Prostate gland (tissue), 2 donors: ENCODE measurements at places on chromosomes 11 and 22. TPM values are rescaled to one million over a fixed set of nuclear protein-coding genes. Genes with fewer than 3 reads are reported as not detected.

The TUBA8 gene
- 2.9 TPM for total RNA-seq

DNA sequence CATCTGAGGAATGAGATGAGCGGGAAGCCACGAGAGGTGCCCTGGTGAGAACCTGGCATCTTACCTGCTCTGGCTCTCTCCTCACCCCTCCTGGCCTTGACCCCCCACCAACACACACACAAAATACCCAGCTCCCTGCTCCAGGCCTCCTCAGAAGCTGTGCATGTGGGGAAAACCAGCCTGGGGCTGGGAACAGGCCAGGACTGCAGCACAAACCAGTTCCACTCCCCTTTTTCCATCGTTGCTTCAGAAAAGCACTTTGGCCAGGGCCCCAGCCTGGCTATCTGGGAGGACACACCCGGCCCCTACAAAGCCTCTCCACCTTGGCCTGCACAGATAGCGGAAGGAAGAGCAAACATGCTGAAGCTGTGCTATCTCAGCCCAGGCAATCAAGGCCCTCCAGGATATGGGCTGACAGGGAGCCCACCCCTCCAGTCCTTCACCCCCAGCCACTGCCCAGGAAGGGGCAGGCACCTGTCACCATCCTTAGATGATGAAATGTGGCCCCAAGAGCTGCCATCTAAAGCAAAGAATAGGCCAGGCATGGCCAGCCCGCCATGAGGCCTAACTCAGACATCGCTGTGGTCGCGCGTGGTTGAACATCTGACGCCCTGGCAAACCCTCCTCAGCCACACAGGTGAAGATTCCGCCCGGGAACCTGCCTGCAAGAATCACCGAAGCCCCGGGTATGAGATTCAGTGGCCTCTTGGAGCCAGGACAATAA is 35.4 kb downstream of the PISD start:
- no peak overlapping the region for H3K4me3 ChIP-seq
- no peaks in the 10 kb centered on the region for H3K27me3 ChIP-seq
- DNase-seq = no peak
- H3K27ac ChIP-seq = no peak overlapping the region
- H3K36me3 ChIP-seq = no peaks in the 10 kb centered on the region

GRCh38 chr22:27895600-27895999 is 23.5 kb downstream of the PITPNB start:
- no peaks in the 10 kb centered on the region for H3K27me3 ChIP-seq
- no peak overlapping the region for H3K4me3 ChIP-seq
- no peak for DNase-seq
- H3K27ac ChIP-seq = no peak overlapping the region
- no peaks in the 10 kb centered on the region for H3K4me1 ChIP-seq

The CATSPER1 gene
- not detected for total RNA-seq

- no peaks in the 10 kb centered on the region for H3K36me3 ChIP-seq
- no peaks in the 10 kb centered on the region for H3K27me3 ChIP-seq
- no peak overlapping the region for H3K27ac ChIP-seq
- H3K4me3 ChIP-seq = no peak overlapping the region
These were observed 30.0 kb downstream of the MOV10L1 start for GRCh38 chr22:50119768-50120251.

The SLC22A8 gene
- 0.11 TPM for total RNA-seq

The RBMXL2 gene
- total RNA-seq = 12.0 TPM

- no peaks in the 10 kb centered on the region for H3K4me1 ChIP-seq
- DNase-seq = no peak
- H3K36me3 ChIP-seq = no peaks in the 10 kb centered on the region
These were observed 33.8 kb downstream of the TP53I11 start for GRCh38 chr11:44916801-44917385.

DNA sequence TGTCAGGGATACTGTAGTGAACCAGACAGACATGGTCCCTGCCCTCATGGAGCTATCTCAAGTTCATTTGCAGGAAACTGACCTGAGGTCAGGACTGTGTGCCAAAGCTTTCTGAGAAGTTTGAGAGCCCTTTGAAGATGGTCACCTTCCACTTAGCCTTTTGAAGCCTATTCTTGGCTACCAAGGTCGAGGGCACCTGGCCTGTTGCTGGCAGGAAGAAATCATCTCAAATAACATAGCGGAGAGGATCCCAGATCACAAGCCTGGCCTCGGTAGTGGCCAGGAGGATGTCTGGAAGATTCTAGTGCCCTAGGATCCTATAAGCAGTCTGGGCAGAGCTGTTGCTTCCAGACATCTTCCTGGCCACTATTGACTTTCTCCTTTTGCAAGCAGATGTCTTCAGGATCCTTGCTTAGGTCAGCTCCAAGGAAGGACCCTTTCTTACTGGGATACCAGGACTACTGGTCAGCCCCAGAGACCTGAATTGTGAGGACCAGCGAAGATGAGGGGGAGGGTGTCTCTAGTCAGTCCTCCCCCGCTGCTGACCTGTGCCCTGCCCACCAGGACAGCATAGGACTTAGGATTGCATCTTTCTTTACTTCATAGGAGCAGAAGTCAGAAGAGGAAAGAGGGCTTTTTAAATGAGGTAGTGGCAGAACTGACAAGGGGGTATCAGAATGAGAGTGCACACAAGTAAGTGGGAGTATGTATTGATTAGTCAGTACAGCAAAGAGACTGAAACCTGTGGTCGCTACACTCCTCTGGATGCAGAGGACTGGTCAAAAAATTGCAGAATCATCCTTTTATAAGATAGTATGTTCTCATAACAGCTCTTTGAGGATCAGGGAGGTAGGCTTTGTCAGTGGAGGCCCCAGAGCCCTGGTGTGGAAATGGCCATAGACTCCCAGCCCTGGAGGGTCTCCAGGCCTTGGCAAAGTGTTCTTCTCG is 94.8 kb downstream of the TEAD1 start:
- no peaks in the 10 kb centered on the region for H3K27me3 ChIP-seq
- no peaks in the 10 kb centered on the region for H3K4me1 ChIP-seq
- no peaks in the 10 kb centered on the region for H3K36me3 ChIP-seq
- H3K4me3 ChIP-seq = no peak overlapping the region
- H3K27ac ChIP-seq = no peak overlapping the region

- no peak overlapping the region for H3K4me3 ChIP-seq
- H3K4me1 ChIP-seq = no peaks in the 10 kb centered on the region
- DNase-seq = no peak
- H3K36me3 ChIP-seq = no peaks in the 10 kb centered on the region
- H3K27me3 ChIP-seq = peaks cover 3% of the 10 kb centered on the region
- no peak overlapping the region for H3K27ac ChIP-seq
These were observed 11.2 kb upstream of the OAF start for GRCh38 chr11:120199613-120200012.

The OR52K2 gene
- total RNA-seq = not detected

The PTH gene
- total RNA-seq = not detected

DNA sequence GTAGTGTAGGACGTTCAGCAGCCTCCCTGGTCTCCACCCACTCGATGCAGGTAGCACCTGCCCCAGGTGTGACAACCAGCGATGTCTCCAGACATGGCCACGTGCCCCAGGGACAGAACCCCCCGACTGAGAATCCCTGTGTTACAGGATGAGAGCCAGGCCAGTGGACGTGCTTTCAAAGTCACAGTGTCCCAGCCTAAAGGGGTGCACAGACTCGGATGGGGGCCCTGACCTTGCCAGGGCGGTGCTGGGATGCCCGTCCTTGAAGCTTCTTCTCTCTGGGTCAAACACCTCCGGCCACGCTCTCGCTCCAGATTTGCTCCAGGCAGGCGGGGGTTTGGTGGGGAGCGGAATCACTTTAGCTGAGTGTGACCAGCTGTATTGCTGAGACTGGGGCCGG is 23.3 kb upstream of the GAL start:
- H3K36me3 ChIP-seq = no peaks in the 10 kb centered on the region
- H3K4me3 ChIP-seq = no peak overlapping the region
- peaks cover 2% of the 10 kb centered on the region for H3K4me1 ChIP-seq
- no peak overlapping the region for H3K27ac ChIP-seq
- DNase-seq = no peak

DNA sequence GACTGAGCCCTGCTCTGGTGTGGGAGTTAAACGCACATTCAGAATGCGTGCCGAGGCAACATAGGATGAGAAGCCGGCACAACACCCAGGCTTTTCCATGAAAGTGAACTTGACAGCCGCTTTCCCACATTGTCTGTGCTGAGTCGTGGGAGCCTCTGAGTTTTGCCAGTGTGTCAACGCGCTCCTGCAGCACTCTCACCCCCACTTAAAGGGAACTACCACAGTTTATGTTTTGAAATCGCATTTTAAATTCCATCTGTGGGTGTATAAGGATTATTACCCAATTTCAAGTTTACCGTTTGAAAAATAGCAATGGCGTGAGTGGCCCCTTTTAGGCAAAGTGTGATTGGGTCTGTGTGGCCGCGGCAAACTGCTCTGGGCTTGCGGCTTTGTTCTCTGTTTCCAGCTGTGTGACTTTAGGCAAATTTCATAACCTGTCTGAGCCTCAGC is 81.5 kb downstream of the FBLN1 start:
- H3K27ac ChIP-seq = no peak overlapping the region
- no peaks in the 10 kb centered on the region for H3K4me1 ChIP-seq

The ANGPTL5 gene
- 0.57 TPM for total RNA-seq

The SLC7A4 gene
- 53.9 TPM for total RNA-seq

- H3K27ac ChIP-seq = no peak overlapping the region
- H3K4me3 ChIP-seq = no peak overlapping the region
- no peaks in the 10 kb centered on the region for H3K4me1 ChIP-seq
- H3K27me3 ChIP-seq = no peaks in the 10 kb centered on the region
- H3K36me3 ChIP-seq = no peaks in the 10 kb centered on the region
These were observed 32.1 kb downstream of the APOL5 start for GRCh38 chr22:35749808-35750207.

The BEST1 gene
- 1.5 TPM for total RNA-seq
